ENCODE measurements at places on chromosomes 4 and X.
A peak's percentile ranks its signal among the peaks of the same experiment; 100 is the strongest.

GRCh38 chr4:94489098-94489497 lies 37.4 kb downstream of the PDLIM5 start:
- no peak for DNase-seq

DNA sequence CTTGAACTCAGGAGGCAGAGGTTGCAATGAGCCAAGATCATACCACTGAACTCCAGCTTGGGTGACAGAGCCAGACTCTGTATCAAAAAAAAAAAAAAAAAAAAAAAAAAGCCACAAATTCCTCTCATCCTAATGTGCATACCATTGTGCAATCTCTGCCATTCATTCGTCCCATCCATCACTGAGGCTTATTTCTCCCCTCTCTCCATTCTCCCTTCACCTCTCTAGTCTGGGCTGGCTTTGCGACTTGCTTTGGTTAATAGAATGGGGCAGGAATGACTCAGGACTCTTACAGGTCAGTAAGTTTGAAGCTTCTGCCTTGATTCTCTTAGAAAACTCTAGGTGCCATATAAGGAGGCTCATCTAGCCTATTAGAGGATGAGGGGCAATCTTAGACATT lies 60.3 kb upstream of the DDX3X start:
- no peak for DNase-seq

- DNase-seq, result peak; percentile 79
Observed at GRCh38 chrX:7925867-7926472, 1.2 kb downstream of the PNPLA4 start.

DNA sequence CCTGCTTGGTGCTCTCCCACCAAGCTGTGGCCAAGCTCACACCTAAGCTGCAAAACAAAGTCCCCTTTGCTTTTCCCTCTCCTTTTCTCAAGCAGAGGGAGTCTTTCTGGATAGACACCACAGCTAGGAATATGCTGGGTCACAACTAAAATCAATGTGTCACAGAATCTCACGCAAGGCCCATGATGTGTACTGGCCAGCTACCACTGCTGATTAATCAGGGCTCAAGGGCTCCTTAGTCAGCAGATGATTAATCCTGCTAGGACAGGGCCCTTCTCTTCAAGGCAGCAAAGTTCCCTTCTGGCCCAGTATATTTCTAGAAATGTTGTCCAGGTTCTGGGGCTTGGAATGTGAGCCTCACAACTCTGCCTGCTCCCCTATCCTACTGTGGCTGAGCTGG lies 32.0 kb upstream of the TENT5D start:
- DNase-seq, result no peak

DNA sequence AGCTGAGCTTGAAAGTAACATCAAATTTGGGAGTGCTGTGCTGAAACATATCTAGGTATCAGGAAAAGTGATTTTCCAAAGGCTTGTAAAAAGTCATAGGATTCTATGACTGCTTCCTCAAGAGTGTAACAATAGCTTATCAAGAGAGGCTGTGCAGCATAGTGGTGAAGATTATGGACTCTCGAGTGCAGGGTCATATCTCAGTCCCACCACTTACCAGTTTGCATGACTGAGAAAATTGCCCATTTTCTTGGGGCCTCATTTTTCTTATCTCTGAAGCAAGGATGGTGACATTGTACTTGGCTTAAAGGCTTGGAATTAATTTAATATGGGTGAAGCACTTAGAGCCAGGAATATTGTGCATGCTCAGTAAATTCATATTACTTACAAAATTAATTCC lies 57.2 kb downstream of the AFF1 start:
- peak; percentile 67 for DNase-seq

GRCh38 chrX:109681475-109682081 lies 51.5 kb downstream of the ACSL4 start:
- DNase-seq, result no peak

GRCh38 chrX:136867518-136867917 lies 13.0 kb downstream of the RBMX start:
- no peak for DNase-seq

DNA sequence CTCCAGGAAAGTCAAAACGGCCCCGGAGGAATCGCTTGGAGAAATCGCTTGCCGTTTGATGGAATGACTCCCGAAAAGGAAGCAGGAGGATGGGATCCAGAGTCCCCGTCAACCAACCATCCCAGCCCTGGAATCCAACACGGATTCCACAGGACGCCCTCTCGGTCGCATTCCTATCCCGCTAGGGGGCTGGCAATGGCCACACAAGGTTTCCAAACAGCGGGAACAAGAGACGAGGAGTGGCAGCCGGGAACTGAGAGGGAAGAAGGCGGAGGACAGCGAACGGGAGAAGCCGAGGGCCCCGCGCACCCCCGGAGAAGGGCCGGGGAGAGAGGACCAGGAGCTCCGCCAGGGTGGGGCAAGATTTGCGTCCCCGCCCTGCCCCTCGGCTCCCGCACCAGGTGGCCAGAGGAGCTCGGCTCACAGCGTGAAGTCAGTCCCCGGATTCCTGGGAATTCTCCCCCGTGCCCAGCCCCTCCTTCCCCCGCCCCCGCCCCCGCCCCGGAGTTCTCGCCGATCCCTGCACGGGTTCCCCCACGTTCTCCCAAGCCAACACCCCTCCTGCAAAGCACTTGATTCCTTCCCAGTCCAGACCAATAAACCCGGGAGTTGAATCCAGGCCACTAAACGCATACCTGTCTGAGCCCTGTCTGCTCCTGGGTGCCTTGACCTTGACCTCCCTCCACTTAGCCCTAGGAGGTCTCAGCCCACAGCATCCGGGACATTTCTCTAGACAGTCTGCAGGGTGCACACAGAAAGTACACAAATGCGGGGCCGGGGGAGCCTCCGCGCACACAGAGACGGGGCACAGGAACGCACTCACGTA lies 1.4 kb downstream of the PDZD4 start:
- DNase-seq, result no peak

DNA sequence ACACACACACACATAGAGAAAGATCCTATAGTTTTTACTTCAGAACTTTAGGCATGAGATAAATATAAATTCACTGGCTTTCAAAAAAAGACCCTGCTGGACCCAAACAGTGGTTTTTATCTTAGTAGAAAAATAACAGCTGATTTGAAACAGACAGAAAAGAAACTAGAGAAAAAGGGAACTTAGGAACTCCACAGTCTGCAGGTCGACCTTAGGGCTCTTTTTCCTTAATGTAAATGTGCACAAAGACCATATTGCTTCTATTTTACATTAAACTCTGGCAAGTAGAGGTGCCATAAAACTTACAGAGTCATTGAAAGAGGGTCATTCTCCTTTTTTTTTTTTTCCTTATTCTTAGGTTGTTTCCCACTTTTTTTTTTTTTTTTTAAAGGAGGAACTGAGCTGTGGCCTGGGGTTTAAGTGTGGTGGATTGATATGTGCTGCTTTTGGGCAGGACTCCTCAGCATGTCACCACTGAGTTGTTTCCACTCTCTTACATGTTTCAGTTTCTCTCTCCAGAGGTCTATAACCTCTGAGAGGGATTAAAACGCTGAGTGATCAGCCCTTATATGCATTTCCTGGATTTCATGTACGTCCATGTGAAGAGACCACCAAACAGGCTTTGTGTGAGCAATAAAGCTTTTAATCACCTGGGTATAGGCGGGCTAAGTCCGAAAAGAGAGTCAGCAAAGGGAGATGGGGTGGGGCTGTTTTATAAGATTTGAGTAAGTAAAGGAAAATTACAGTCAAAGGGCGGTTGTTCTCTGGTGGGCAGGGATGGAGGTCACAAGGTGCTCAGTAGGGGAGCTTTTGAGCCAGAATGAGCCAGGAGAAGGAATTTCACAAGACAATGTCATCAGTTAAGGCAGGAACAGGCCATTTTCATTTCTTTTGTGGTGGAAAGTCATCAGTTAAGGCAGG lies 70.8 kb upstream of the PACRGL start:
- DNase-seq, result peak; percentile 86

GRCh38 chr4:154612472-154613414 lies at the start of gene FGG:
FGG (minus strand) TSS chr4:154612656; CDS start chr4:154612609, 47 bp downstream.
- peak; percentile 60 for DNase-seq

DNA sequence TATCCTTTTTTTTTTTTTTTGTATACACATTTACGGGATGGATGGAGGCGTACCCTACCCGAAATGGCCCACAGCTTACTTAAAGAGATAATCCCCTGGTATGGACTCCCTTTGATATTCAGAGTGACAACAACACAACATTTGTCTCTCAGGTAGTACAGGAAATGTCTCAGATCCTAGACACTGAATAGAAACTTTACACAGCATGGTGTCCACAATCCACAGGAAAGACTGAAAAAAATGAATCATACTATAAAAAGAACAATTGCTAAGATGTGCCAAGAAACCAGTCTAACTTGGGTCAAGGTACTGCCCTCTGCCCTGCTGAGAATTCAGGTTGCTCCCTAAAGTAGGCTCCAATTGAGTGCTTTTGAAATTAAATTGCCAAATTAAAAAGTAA lies 100.8 kb upstream of the LANCL3 start:
- DNase-seq, result no peak

DNA sequence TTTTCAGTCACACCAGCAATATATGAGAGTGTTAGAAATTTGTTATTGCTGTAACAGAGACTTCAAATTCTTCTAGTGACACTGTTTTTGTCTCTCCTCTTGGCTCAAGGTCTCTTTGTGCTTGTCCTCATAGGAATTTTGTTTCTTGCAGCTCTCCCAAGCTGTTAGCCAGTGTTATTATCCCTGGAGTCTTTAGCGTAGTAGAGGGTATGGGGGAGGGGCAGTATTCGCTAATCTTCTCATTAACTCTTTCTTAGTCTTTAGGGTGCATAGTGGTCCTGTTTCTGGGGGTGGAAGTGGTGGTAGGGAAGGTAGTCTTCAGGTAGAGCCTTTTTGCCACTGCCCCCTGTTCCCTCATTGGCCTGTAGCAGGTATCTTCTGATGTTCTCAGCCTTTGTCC lies 79.4 kb downstream of the JADE3 start:
- no peak for DNase-seq

- no peak for DNase-seq
Observed at GRCh38 chr4:162921178-162921785, 245.4 kb downstream of the NAF1 start.

GRCh38 chr4:116636917-116637316 lies 448.5 kb downstream of the TRAM1L1 start:
- DNase-seq, result peak; percentile 60

DNA sequence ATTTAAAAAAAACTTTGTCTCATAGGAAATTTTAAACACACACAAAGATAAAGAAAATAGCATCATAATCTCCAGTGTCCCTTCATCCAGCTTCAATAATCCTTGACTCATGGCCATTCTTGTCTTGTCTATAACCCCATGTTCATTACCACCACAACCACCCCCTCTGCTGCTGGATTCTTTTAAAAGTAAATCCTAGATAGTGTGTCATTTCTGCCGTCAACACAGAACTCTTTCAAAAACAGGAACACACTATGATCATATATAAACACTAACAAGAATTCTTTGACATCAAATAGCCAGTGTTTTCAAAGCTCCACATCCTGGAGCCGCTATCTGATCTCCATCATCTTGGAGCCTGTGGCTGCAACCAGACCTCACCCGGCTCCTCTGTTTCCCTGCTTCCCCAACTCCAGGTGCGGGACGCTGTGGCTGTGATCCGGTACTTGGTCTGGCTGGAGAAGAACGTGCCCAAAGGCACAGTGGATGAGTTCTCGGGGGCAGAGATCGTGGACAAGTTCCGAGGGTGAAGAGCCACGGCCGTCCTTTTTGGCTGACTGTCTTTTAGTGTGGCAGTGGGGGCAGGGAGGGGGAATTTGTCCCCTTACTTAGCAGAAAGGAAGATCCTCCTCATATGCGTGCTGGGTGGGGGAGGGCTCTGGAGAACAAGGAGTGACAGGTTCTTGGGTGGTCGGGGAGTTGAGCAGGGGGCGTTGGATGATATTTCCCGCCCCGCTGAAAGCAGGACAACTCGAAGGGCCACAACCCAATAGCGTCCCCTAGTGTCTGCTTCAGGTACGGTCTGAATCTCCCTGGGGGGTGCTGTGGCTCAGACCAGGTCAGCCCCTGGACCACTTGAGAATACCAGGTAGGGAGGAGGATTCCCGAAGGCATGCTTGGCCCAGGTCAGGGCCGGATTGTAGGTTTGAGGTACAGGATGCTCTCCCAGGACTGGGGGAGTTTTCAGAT lies 15.6 kb downstream of the XPNPEP2 start:
- peak; percentile 59 for DNase-seq

GRCh38 chrX:48927736-48928382 lies 9.0 kb upstream of the PIM2 start:
- no peak for DNase-seq

DNA sequence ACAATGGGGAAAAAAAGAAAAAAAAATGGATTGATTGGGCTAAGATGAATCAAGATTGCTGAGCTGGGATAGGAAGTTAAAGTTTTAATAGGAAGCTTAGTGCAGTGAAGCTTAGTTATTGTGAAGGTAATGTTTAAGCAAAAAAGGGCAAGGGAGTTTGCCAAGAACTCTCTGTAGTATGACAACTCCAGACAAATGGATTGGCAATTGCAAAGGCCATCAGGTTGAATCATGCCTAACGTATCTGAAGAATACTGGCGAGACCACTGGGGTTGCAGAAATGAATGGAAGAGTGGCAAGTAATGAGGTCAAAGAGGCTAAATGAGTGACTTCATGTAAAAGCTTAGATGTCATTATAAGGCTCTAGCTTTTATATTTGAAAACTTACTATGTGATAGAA lies 1654.0 kb downstream of the PCDH7 start:
- no peak for DNase-seq

DNA sequence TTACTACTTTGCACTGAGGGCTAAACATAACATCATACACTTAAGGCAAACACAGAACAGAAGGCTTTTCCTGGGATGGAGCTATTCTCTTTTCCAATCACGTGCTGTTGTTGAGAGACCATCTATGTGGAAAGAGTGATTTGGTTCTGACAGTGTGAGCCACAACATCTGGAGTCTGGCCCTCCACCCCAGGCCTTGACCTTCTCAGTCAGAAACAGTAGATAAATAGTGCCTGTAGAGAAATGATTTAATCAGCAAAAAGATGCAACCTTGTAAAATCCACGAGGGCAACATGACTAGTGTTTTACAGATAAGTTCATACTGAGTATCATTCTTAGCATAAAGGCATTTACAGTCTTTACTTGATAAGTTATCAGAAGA lies 10.8 kb upstream of the SFRP2 start:
- DNase-seq, result peak; percentile 60

GRCh38 chrX:18994713-18995112 lies 10.8 kb upstream of the PHKA2 start:
- DNase-seq, result no peak

DNA sequence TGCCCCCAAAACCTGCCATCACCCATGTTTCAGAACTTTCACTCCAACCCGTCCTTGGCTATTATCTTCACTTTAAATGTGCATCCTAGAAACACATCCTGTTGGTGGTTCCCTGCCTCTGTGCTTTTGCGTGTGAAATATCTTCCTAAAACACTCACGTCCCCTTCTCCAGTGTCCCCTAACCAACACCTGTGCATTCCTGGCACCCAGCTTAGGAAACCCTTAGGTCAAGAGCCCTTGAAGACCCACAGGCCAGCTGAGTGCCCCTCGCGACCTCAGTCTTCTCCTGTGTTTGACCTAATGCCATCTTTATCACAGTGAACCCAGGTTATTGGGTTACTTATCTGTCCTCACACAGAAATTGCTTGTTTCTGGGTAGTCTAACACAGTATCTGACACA lies 117.6 kb downstream of the STK32B start:
- no peak for DNase-seq

- DNase-seq, result no peak
Observed at GRCh38 chr4:107130157-107130556, 94.0 kb upstream of the DKK2 start.

- no peak for DNase-seq
Observed at GRCh38 chr4:6749340-6750171, 33.0 kb upstream of the KIAA0232 start.

- DNase-seq, result peak; percentile 90
Observed at GRCh38 chrX:115322375-115322774, 32.9 kb downstream of the LUZP4 start.

Measured in OCI-M1 (cell line).